NCI-H526 treated with DMSO at 0.1 percent for 48 hours (cell line): ENCODE measurements at places on chromosomes 12 and 14.

- no peak for DNase-seq
These were observed 16.7 kb upstream of the RIC8B start for GRCh38 chr12:106757623-106758348.

GRCh38 chr14:22475381-22475780 is 113.6 kb downstream of the DAD1 start:
- DNase-seq = no peak

DNA sequence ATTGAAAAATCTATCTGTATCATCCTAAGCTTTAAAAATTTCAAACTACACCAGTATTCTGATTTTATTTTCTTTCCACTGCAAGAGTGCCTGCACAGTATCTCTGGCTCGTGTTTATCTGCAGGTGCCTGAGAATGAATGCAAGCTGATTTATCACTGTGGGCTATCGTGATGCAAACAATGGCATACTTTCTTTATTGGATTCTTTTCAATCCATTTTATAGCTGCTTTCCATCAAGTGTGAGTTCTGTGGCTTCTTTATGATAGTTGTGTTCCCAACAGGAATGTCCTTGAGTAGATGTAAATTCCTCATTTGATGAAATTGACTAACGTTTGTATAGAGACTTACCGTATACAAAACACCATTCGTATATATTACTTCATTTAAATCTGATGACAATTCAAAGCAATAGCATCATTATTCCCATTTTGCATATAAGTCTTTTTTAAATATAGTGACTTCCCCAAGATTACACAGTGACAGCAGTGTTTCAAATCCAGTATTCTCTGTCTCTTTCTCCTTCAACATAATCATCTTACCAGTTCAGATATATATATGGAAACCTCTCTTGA is 160.3 kb upstream of the ABCD2 start:
- peak; percentile 25 for DNase-seq

DNA sequence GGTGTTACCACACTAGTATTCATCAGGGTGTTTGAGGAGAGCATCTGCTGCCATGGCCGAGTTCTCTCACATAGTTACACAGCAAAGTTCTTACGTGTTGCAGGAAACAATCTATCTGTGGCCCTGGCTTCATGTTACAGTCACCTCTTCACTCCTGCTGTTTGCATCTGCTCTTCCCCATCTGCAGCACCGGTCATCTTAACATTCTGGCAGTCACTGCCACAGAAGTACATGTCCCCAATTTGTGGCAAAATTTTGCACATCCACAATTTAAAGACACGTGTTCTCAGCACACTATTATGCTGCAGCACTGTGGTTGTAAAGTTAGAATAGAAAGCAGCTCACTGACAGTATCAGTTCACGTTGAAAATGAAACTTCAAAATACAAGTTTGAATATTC is 23.2 kb downstream of the MAPK1IP1L start:
- DNase-seq = no peak

- no peak for DNase-seq
These were observed 18.6 kb downstream of the LGMN start for GRCh38 chr14:92729634-92730358.

DNA sequence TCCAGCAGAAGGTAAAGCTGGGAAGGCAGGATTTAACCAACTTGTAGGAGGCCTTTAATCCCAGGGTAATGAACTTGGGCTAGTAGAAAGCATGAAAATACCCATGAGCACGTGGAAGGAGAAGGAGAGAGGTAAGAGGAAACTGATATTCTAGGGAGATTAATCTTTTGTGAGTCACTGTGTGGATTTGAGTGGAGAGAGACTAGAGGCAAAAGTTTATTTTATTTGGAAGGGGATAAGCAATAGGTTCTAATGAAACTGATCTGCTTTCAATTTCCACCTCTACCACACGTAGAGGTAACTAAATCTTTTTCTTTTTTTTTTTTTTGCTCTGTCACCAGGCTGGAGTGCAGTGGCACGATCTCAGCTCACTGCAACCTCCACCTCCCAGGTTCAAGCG is 52.1 kb downstream of the PTPN21 start:
- no peak for DNase-seq

DNA sequence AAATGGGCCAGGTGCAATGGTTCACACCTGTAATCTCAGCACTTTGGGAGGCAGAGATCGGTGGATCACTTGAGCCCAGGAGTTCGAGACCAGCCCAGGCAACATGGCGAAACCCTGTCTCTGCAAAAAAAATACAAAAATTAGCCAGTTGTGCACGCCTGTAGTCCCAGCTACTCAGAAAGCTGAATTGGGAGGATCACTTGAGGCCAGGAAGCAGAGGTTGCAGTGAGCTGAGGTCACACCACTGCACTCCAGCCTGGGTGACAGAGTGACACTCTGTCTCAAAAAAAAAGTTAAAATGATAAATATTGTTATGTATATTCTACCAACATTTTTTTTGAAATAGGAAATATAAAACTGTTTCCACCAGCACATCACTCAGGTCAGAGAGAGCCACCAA is 64.9 kb downstream of the NDUFA12 start:
- DNase-seq = no peak

GRCh38 chr14:92586963-92587699 is 73.5 kb downstream of the RIN3 start:
- DNase-seq = no peak

DNA sequence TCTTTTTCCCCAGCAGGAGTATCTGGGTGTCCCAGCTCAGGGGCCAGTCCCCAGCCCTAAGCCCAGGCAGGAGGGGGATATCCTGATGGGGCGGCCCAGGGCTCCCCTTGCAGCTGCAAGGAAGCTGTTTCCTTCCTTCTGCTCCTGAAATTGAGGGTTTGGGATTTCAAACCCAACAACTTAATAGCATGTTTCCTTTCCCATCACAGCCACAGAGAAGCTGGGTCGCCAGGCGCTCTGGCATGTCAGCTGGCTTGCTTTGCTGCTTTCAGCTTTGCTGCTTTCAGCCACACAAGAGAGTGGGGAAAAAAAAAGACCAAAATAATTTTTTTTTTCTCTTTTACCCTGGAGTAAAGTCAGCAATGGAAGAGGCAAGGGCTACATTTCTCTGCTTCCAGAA is 30.0 kb downstream of the HVCN1 start:
- DNase-seq = no peak

GRCh38 chr12:53251477-53252348 is 16.4 kb upstream of the ESPL1 start:
- peak; percentile 57 for DNase-seq

DNA sequence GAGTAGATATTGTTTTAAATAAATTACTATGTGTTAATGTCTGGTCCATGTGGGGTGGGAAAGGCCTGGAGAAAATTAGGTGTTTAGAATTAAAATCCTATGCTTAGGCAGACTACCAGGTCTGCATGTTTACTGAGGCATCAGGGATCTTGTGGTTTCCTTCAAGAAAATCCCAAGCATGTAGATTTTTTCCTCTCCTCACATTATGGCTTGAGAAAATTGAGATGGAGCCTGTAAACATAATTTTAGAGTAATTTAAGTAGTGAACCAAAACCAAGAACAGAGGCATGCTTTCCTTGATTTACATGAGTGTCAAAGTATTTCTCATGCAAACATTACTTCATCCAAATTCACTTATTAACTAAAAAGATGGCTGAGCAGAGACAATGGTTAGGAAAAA is 823.7 kb downstream of the AACS start:
- DNase-seq = no peak

GRCh38 chr14:53670701-53671100 is 285.9 kb downstream of the BMP4 start:
- DNase-seq = no peak

DNA sequence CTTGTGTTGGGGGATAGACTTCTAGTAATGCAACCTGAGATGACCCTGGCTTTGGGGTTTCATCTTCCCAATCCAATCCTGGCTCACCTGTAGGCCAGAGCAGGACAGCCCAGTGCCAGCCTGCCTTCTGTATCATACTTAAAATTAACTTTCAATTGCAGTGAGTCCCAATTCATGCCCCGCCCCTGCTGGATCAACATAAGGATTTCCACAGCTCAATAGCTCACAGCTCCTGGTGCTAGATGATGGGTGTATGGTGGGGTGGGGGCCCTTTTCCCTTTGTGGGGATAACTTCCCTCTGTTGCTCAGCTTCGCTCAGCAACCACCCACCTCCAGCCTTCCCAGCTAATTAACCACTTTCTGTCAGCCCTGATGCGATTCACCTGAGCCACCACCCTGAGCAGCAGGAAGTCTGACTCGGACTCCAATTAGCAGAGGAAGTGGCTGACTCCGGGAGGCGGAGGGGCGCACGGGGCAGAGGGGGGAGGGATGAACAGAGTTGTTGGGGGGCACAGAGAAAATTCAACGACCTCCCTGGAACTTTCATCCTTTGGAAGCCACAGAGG is 24.3 kb upstream of the CHGA start:
- DNase-seq = no peak

GRCh38 chr14:20652996-20653975 is 11.8 kb upstream of the OR6S1 start:
- DNase-seq = no peak

DNA sequence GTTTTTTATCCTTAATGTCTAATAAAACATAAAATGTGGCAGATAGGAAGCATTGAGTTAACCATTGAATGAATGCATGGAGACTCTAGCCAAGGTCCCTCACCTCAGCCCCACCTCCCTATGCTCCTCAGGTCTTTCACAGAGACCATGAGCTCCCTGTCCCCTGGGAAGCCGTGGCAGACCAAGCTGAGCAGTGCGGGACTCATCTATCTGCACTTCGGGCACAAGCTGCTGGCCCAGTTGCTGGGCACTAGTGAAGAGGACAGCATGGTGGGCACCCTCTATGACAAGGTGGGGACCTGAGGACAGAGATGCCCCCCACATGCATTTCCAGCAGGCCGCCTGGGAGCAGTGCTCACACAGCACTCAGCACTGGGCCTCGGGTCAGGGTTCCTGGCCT is 3.4 kb downstream of the MYG1 start:
- no peak for DNase-seq

DNA sequence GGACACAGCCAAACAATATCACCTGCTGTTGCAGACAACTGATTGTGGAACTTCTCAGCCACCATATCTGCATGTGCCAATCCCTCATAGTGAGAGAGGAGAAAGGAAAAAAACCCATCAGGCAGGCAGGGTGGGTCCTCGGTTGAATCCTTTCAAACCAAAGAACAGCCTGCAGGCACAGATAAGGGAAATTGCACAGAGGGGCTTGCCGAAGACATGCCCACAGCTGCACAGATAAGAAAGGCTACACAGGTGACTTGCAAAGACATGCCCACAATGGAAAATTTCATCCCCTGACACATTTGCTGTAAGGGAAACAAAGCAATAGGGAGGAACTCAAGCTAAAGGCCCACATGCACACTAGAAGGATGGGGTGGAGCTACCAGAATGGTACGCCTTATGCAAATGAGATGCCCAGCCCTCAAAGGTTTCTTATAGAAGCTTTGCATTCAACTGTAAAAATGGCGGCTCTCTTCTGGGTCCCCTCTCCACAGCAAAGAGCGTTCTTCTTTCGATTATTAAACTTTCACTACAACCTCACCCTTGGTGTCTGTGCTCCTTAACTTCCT is 170.0 kb upstream of the TMPO start:
- no peak for DNase-seq

DNA sequence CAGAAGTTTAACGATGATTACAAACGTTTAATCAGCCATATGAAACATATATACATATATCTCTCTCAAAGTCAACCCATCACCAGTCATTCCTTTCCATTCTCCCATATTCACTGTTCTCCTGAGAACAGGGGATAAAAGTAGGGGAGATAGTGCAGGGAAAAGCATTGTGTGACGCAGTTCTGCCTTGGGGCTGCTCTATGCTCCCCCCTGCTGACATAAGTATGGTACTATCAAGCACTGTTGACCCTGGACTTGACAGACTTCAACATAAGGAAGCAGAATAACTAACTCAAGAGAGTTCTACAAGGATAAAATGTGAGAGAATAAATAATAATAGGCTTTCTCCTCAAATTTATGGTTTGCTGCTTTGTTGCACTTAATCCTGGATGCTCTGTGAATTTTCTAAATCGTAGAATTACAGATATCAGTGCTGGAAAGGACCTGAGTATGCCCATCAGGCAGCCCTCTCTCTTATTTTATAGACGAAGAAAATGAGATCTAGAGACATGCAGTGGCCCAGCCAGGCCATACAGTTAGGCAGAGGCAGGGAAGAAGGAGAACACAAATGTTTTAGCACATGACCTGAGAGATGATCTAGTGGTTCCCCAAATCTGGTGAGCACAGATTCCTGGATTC is 87.2 kb downstream of the SCN8A start:
- peak; percentile 55 for DNase-seq

DNA sequence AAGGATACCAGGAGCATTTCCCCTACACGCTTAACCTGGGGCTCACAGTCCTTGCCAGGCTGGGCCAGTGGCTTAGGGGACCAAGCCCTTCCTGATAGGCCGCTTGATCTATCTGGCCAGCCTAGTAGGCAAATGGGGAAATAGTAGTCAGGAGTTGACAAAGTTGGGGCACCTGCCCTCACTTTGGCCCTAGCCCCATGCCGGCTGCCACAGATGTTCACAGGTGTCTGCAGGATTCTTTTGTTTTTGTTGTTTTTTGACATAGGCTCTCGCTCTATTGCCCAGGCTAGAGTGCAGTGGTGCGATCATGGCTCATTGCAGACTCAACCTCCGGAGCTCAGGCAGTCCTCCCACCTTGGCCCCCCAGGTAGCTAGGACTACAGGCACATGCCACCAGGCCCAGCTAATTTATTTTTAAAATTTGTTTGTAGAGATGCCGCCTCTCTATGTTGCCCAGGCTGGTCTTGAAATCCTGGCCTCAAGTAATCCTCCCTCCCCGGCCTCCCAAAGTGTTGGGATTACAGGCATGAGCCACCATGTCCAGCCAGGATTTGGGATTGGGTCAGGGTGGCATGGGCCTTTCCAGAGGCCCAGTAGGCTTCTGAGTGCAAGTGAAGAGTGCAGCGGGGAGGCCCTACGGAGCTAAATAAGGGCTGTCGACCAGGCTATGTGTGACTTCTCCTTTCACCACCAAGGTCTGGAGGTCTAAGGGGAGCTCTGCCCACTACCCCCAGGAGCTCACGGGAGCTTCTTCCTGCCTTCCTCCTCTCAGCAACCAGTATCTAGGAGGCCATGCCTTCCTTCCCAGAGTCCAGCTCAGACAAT is 15.5 kb upstream of the HDAC7 start:
- DNase-seq = no peak

DNA sequence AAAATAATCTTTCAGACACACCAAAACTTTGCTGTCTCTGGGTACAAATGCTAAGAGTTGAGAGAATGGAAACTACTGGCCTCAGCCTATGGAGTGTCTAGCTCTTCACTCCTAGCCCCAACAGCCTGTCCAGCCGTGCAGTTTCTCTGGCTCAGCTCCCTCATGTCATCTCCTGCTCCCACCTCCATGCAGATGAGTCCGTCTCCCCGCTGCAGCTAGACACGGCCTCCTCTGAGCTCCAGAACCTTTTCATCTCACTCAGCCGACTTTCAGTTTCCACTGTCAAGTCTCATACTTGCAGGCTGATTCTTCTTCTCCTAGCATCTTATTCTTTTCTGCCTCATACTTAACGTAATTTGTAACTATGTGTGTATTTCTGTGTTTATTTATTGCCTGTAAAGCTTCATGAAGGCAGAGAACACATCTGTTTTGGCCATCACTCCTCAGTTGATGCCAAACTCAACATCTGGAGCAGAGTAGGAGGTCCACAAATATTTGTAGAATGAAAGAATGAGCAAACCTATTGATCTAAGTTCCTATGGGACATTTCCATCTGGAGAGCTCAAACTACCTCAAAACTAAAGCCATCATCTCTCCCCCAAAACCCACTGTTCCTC is 139.8 kb upstream of the PWP1 start:
- no peak for DNase-seq

- DNase-seq = no peak
These were observed 266.7 kb downstream of the ALG10 start for GRCh38 chr12:34288963-34289345.
